ENCODE measurements at places on chromosomes 2 and 18. TPM values are rescaled to one million over a fixed set of nuclear protein-coding genes. Genes with fewer than 3 reads are reported as not detected.

BOLL gene
- not detected for polyA plus RNA-seq

GAD1 gene
- polyA plus RNA-seq = not detected

HOXD13 gene
- not detected for polyA plus RNA-seq

UGT1A7 gene
- polyA plus RNA-seq = not detected

KCNG2 gene
- not detected for polyA plus RNA-seq

PRKAG3 gene
- not detected for polyA plus RNA-seq

TEX51 gene
- polyA plus RNA-seq = not detected

ATOH8 gene
- polyA plus RNA-seq = 11.2 TPM

DTNA gene
- 10.8 TPM for polyA plus RNA-seq

INHBB gene
- 0.92 TPM for polyA plus RNA-seq

KCNF1 gene
- 1.4 TPM for polyA plus RNA-seq

LINC00305 gene
- not detected for polyA plus RNA-seq

RGPD3 gene
- 0.06 TPM for polyA plus RNA-seq

HOXD9 gene
- not detected for polyA plus RNA-seq

SH3BP4 gene
- polyA plus RNA-seq = 101 TPM
